Stimulated activated CD4-positive, alpha-beta T cell treated with anti-CD3 and anti-CD28 coated beads, TNF-alpha, amount 100 ng/mL, for 24 hours (primary cell): ENCODE measurements at places on chromosomes 16 and 17.
A peak's percentile ranks its signal among the peaks of the same experiment; 100 is the strongest.

- peak; percentile 39 for DNase-seq
Observed at GRCh38 chr16:88999457-89000206, 22.6 kb upstream of the CBFA2T3 start.

DNA sequence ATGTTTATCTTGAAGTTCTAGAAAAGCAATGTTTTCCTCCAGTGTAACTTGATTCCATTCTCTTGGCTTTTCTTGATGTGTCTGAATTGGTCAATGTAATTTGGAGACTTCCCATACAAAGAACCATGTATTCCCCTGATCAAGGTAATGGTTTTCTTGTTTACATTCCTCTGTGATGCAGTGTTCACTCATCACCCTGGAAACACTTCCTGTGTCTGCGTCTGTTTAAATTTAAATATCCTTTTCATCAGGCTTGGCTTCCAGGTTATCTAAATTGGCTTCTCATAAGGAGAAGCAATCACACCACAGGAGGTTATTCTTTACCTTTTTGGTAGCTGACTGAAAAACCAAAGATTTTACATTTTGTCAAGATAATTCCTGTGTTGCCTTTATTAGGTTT, 237.3 kb upstream of the WSCD1 start:
- DNase-seq, result no peak

DNA sequence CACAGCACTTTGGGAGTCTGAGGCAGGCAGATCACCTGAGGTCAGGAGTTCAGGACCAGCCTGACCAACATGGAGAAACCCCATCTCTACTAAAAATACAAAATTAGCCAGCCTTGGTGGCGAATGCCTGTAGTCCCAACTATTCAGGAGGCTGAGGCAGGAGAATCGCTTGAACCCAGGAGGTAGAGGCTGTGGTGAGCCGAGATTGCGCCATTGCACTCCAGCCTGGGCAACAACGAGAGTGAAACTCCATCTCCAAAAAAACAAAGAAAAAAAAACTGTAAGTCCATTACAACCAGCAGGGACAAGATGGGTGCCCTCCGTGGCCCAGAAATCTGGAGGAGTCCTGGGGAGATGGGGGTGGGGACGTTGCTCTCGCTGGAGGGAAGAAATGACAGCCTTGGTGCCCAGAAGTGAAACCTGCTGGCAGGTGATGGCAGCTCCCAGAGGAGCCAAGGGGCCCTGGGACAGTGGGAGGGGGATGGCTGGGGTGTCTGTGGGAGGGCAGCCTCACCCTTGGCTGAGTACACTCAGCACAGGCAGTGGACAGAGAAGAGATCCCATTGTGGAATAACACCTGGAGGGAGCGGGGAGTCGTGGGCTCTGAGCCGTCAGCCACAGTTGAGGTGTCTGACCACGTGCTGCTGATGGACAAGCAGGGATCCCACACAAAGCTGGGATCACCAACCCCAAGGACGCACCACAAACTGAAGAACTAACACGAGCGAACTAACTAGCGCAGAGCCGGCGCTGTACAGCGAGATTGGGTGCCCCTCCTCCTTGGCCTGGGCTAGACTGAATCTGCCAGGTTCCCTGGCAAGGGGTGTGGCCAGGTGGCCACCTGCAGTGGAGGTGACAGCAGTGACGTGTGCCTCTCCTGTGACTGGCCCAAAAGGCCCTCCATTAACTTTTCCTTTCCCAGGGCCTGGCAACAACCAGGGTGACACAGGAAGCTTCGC, 46.9 kb upstream of the BAHCC1 start:
- no peak for DNase-seq

DNA sequence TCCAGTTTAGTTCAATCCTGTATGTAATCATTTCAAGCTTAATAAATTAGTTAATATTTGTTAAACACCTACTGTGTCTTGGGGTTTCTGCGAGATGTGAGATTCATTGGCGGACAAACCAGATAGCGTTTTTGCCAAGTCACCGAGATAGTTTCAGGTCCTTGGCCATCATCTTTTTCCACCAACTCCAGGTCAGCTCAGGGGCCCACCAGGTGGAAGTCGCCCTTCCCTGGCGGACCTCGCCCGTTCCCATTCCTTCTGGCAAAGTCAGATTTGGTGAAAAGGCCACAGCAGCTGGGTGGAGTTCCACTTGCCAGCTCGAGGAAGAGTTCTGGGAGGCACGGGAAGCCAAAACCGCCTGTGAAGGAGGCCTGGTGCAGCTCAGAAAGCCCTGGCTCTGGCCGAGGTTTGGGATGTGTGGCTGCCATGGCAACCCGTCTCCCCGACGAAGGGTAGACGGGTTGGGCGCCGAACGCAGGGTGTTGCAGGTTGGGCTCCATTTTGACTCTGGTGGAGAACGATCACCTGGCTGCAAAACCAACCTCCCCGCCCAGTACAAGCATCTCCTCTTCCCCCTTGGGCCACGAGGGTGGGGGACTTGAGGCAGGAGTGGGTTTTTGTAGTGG, 39.5 kb downstream of the CMIP start:
- no peak for DNase-seq

DNA sequence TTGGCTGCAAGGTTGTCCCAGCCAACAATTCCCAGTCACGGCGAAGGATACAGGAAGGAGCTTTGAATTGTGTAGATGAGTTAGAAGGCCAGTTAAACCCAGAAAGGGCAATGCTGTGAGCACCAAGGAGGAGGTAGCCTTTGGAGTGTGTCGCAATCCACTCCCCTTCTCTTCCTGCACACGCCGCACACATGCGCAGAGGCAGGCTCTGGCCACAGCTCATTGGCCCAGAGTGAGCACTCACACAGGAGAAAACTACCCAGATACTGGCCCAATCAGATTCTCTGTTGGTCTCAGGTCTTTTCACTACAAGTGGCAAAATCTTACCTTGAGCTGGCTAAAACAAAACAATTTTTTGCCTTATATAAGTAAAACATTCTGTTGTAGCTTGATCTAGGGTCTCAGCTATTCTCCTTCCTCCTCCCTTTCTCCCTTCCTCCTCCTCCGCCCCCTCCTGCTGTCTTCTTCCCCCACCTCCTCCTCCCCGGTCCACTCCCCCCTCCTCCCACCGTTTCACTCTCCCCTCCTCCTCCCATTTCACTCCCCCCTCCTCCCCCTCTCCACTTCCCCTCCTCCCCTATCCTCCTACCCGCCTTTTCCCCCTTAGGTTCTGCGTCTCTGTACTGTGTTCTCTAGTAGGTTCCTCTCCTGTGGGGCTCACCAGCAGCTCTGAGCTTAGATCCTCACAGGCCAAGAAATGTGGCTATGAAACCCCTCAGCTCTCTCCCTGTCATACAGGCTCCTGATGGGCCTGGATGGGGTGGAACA, 344.9 kb downstream of the CPPED1 start:
- no peak for DNase-seq

DNA sequence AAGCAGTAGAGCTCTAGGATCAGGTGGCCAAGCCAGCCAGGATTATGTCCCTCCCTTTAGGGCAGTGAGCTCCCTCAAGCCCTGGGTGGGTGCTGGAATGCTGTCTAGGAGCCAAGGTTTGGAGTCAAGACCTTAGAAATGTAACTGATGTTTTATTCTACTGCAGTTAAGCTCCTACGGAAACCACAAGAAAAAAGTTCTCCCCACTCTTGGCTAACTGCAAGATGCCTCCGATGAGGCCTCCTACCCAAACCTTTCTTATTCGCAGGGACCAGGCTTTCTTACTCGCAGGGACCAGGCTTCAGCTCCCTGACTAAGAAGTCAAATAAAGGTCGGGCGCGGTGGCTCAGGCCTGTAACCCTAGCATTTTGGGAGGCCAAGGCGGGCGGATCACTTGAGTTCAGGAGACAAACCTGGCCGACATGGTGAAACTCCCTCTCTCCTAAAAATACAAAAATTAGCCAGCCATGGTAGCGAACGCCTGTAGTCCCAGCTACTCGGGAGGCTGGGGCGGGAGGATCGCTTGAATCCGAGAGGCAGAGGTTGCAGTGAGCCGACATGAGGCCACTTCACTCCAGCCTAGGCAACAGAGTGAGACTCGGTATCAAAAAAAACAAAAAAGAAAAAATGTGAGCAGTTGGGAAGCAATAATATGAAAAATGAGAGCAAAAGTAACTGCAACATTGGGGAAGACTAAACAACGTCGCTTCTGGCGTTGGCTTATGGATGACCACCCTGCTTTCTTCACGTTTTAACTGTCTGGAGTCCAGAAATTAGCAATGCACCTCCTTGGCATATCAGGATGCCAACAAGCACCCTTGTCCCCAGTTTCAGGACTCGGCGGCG, 31.7 kb upstream of the ARL4D start:
- no peak for DNase-seq

DNA sequence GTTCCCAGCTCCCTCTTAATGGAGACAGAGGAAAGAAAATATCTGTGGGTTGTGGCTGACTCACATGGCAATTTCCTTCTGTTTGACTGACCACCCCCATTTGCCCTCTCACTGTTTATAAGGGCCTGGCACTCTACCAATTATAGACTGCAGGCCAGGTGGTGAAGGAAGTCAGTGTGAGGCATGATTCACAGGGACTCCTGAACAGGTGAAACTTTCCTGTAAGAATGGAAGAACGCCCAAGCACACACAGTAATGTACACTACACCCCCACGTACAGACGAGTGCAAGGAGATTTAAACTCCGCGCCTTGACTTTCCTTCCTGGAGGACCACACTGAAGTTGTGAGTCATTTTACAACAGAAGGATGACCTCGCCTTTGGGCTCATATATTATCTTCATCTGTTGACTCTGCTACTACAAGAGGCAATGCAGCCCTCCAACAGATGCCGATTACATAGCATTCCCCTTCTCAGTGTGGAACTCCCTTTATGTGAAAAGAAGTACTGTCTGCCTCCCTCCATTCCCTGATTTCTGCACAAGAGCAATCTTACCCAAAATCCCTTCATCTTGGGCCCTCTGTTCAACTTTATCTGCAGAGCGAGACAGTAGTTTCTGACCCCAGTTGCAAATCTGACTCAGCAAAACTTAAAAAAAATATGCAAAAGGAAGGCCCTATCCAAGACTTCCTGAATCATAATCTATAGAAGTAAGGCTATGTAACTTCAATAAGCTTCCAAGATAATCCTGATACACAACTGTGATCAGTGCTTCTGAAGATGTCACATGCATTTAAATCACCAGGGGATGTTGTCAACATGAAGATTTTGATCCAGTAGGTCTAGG, 163.6 kb downstream of the SHISA6 start:
- no peak for DNase-seq

DNA sequence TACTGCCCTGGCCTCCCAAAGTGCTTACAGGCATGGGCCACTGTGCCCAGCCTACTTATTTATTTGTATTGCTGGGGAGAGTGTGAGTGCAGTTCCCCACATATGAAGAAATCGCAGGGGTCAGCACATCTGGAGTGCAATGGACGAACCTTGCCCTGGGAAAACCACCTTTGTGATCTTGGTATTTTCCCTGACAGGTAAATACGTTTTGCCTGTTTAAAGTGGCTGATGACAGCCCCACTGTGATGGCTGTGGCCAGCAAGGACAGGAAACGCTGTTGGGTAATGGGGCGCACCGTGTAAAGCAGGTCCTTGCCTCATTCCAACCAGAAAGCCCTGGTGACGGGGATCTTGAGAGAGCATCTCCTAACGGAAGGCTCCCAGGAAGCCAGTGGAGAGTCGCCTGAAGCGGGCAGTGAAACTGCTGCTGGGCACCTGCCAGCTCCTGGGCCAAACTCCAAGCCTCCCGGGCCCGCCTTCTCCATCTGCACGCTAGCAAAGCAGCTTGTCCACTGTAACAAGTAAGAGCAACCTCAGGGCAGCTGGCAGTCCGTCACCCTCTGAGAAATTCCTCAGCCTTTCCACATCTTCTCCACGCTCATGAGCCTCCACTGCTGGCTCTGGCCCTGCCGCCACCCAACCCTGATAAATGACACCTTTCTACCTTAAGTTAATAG, 17.5 kb downstream of the EMC8 start:
- no peak for DNase-seq

GRCh38 chr17:19770985-19771735, 23.1 kb upstream of the ALDH3A1 start:
- DNase-seq, result no peak

DNA sequence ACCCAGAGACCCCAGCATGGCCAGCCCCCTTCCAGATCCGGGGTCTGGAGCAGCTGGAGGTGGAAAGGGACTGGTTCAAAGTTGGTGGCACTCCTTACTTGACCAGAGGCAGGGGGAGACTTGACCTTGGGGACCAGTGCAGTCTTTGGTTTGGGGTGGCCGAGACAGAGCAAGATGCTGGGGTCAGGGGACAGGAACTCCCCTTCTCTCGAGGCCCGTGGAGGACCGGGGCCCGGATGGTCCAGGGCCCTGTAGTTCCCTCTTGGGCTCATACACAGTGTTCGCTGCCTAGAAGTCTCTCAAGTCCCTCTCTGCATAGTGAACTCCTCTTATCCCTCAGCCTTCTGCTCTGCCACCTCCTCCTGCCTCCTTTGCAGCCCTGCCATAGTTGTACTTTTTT, 601 bp upstream of the PRSS33 start:
- DNase-seq, result no peak

DNA sequence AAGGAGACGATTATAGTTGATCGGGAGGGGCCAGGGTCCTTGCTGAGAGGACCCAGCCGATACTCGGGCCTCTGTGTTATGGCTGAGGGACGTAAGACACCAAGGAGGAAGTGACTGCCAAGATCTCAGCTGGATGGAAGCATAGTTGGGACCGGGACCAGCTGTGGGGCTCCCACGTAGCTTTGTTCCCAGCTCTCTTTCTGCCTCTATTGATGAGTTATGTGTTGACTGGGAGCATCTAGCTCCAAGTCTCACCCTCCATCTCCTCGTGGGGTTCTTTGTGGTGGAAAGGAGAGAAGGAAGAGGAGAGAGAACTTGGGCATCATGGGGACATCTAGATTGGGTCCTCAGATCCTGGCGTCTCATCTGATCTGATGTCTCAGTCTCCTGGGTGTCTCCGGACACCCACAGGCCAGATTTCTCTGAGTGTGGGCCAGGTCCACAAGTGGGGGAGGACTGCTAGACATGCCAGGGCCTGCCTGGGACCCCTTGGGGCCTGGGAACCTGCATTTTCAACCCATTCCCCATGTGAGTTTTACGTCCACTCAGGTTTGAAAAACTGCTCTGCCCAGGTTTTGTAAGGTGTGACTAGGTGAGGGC, 1.0 kb downstream of the MGRN1 start:
- DNase-seq, result no peak

GRCh38 chr16:8975039-8975438, 11.3 kb upstream of the USP7 start:
- no peak for DNase-seq

DNA sequence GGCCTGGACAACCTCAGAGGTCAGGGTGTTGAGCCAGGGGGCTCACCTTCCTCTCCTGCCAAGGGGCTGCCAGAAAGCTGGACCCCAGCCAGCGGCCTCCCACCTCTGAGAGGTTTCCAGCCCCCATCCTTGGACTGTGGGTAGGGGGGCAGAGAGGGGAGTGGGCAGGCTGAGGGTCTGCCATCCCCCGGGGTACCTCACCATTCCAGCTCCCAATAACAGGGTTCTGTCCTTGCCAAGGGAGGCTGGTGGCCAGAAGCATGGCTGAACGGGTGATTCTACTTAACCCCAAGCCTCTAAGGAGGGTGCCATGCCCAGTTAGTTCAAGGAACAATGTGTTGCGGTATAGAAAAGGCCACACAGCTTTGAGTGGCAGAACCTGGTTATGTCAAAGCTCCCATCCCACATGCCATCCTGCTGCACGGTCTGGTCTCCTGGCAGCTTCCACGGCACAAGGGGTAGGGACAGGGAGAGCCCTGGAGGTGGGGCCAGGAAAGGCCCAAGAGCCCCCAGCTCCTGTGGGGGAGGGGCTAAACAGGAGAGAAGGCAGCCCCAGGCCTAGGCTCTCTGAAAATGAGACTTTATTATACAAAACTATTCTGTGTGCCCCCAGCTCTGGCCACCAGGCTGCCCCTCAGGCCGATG, 19.8 kb downstream of the B9D1 start:
- no peak for DNase-seq

GRCh38 chr17:56819431-56820145, 14.1 kb downstream of the C17orf67 start:
- DNase-seq, result peak; percentile 71

GRCh38 chr17:47941246-47942095, at the start of gene PNPO:
PNPO (plus strand) TSS chr17:47941571; CDS start chr17:47941676, 105 bp downstream.
- DNase-seq, result peak; percentile 94
